ENCODE measurements at places on chromosomes 5 and 9. TPM values are rescaled to one million over a fixed set of nuclear protein-coding genes. Genes with fewer than 3 reads are reported as not detected.

DAB2 gene
- total RNA-seq, result 4.6 TPM

GRCh38 chr9:128005923-128006322, 25.1 kb upstream of the EEIG1 start:
- peak; percentile 15 for DNase-seq

EQTN gene
- total RNA-seq, result not detected

F2RL1 gene
- total RNA-seq, result 50.9 TPM

DNA sequence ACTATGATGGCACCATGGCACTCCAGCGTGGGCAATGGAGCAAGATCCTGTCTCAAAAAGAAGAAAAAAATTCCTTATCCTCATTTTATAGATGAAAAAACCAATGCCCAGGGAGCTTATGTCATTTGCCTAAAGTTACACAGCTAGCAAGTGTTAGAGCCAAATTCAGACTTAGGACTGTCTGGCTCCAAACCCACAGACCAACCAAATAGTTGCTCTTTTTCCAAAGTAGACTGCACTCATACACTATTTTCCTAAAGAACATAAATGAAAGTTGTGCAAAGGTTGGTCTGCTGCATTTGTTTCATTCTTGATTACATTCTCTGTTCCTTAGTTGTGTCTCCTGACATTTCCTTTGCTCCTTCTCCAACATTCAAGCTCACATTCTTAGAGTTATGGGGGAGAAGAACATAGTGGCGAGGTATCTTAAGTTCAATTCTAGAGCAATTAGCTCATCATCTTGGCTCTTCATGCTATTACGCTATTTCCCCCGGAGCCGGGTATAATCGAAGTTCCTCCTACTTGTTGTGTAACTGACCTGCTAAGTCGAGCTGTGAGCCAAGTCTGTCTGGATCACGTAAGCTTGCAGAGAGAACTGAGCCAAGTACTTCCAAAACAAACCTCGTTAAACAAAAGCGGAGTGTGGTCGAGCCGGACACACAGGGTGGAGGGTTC, 138.3 kb downstream of the RFK start:
- no peak for DNase-seq

DNA sequence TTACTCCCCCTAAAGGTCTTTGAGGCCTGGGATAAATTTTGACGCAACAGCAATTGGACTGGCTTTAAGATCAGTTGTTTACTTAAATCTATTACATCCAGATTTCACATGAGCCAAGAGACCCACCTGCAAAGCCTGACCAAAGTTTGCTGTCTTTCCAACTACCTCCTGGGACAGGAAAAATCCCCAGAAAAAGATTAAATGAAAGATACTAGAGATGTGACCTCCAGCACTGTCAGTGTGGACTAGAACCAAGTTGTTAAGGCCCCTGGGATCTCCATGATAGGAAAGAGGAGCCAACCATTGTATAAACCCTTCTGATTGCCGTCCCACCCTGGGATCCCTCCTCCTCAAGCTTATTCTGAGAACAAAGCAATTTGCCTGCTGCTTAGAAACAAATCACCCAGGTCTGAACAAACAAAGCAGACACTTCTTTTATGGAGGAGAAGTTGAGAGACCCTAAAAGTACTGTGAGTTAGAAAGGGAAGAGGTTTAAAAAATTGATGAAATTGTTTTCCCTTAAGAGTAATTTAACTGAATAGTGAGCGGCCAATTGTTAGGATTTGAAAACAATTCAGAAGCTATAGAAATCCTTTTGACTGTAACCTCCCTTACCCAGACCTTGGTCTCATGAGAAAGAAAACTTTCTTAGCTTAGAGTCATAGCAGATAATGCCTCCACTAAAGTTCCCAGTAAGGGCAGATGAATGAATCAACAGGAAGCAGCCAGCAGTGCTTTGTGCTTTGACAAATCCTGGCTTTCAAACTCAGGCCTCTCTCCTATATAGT, 255.2 kb downstream of the TMEM167A start:
- no peak for DNase-seq

DNA sequence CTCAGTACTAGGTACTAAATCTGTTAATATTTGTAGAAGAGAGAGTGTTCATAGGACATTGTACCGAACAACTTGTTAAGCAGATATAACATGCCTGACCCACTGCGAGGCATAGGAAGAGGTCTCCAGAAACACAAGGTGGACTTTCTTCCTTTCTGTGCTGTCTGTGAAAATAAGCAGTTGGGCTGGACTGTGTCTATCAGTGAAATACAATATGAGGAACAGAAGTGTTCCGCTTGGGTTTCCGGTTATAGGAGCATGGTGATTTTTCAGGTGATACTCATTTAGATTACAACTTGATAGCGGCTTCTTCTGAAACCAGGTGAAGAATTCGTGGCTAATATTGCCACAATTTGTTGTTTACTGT, 60.9 kb upstream of the TLR4 start:
- DNase-seq, result no peak

CANX gene
- total RNA-seq, result 149 TPM

- no peak for DNase-seq
These were observed 1457.5 kb upstream of the CDH9 start for GRCh38 chr5:28495876-28496275.

DNA sequence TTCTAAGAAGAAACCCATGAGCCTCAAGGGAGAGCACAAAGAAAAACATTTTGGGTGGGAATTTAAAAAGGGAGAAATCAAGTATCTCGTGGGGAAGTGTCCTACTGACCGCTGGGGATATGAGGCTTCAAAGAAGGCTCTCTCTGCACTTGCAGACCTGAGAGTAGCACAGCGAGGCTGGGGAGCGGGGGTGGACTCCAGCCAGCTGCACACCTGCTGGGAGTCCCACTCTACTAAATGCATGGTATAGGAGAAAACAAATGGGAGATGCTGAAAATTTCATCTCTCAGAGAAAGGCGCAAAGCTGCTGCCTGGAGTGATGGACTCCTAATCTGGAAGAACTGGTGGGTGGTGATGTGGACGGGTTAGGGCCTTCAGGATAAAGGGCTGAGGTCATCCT, 67.0 kb upstream of the EPB41L4B start:
- no peak for DNase-seq

HRH2 gene
- 5.1 TPM for total RNA-seq

GRCh38 chr9:792331-793260, 48.9 kb upstream of the DMRT1 start:
- no peak for DNase-seq

SUSD3 gene
- total RNA-seq, result 28.0 TPM

FBXO10 gene
- total RNA-seq, result 4.6 TPM

DNA sequence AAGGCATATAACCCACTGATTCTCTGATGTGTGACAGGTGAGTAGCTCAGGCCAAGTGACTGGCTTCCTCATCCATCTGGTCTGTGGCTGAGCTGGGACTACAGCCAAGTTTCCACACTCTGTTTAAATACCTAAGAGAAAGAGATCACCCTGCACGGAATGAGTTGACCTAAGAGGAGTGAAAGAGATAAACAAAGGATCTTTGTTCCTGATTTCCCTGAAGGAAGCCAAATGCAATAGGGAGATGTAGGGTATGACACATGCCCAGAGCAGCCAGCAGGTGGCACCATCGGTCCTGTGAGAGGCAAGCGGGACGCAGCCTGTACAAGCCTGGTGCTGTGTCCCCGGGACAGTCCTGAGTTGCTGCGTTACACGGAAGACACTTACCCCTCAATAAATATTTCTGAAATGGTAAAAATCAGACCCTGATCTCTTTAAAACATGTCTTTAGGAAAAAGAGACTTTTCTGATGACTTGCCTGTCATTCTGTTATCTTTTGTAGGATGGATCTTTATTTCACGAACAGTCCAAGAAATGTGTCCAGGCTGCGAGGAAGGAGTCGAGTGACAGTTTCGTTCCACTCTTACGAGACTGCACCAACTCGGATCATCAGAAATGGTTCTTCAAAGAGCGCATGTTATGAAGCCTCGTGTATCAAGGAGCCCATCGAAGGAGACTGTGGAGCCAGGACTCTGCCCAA, 41.1 kb downstream of the GALNT12 start:
- DNase-seq, result peak; percentile 44

- DNase-seq, result no peak
These were observed 1182.3 kb downstream of the EFNA5 start for GRCh38 chr5:106488407-106488806.

ECM2 gene
- not detected for total RNA-seq

G3BP1 gene
- 78.6 TPM for total RNA-seq

ARID3C gene
- not detected for total RNA-seq

IL17B gene
- total RNA-seq, result not detected

MYOT gene
- total RNA-seq, result not detected

DNA sequence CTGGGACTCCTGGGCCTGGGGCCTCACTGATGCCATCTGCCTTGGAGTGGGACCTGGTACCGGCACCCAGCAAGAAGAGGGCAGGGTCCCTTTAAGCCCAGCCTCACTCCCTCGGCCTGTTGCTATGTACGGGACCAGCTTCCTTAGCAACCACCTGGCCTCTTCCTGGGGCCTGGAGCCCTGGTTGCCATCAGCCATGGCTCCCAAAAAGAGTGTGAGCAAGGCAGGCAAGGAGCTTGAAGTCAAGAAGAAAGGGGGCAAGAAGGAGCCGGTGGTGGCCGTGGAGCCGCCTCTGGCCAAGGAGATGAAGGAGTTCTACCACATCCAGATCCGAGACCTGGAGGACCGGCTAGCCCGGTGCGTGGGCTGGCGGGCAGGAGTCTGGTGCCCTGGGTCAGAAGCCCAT, at the start of gene CFAP157:
CFAP157 (plus strand) TSS at position 153 of the 406 bp plus-strand sequence; CDS start at position 197, 44 bp downstream.
- peak; percentile 18 for DNase-seq

DNA sequence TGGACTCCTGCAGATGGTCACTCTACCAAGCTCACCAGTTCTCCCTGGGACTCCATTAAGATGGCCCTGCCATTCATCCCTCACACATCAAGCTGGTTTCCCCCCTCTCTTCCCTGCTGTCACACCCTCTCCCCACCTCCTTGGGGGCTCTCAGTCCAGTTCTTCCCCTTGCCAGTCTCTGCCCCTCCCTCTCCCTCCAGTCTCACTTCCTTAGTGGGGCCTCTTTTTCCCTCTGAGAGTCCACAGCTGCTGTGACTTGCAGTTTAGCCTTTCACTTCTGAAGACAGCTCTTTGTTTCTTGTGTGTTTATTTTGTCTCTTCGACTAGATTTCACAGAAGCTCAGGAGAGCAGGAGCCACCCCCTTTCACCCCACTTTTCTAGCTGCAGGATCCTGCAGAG, 10.5 kb downstream of the DOCK2 start:
- DNase-seq, result no peak

DNA sequence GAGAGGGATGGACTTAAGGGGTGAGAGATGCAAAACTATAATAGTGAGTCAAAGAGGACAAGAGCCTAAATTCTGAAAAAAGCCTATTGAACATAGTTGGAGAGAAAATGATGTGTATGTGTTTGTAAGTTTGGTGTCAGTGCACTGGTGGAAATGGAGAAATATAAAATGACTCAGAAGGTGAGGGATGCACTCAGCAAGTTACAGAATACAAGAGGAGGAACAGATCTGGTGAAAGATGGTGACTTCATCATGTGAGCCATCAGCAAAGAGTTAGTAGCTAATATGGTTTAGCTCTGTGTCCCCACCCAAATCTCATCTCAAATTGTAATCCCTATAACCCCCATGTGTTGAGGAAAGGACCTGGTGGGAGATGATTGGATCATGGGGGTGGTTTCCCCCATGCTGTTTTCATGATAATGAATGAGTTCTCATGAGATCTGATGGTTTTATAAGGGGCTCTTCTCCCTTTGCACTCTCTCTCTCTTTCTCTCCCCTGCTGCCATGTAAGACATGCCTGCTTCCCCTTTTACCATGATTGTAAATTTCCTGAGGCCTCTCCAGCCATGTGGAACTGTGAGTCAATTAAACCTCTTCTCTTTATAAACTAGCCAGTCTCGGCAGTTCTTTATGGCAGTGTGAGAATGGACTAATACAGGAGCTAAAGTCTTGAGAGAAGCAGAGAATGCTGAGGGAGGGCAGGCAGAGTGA, 30.4 kb upstream of the FYB1 start:
- no peak for DNase-seq
